ENCODE measurements at places on chromosomes 3 and 15. TPM values are rescaled to one million over a fixed set of nuclear protein-coding genes. Genes with fewer than 3 reads are reported as not detected.

Gene ARPP21
- total RNA-seq: not detected

Gene IL16
- total RNA-seq: 6.1 TPM

Gene AQR
- 29.8 TPM for total RNA-seq

Gene SLC24A5
- total RNA-seq: not detected

Gene CAND2
- 16.9 TPM for total RNA-seq

Gene MYLK
- total RNA-seq: 325 TPM

Gene IQCF5
- not detected for total RNA-seq

Gene MTFMT
- 29.1 TPM for total RNA-seq

Gene SAXO2
- total RNA-seq: 0.44 TPM

Gene ROPN1
- not detected for total RNA-seq

Gene ERC2
- 0.44 TPM for total RNA-seq

Gene ZNF501
- total RNA-seq: 7.6 TPM

Gene TRPC1
- total RNA-seq: 49.5 TPM

Gene BCL2A1
- 6.5 TPM for total RNA-seq

Gene CD200
- total RNA-seq: not detected

Gene CFAP20DC
- total RNA-seq: 6.8 TPM

Gene CILP
- total RNA-seq: 0.29 TPM

Gene DAZL
- total RNA-seq: not detected

Gene ALG1L2
- 0.33 TPM for total RNA-seq

Gene CPLX3
- total RNA-seq: not detected

Gene PYGO1
- 11.2 TPM for total RNA-seq

Gene DIPK2A
- 58.2 TPM for total RNA-seq

Gene RAD51
- 4.1 TPM for total RNA-seq

Gene PARP14
- total RNA-seq: 63.0 TPM

Gene HHLA2
- total RNA-seq: not detected

Gene PLA1A
- total RNA-seq: not detected

Gene GPD1L
- 8.4 TPM for total RNA-seq

Gene TLR9
- under 0.01 TPM for total RNA-seq

Gene PLA2G4E
- under 0.01 TPM for total RNA-seq

Gene ISLR2
- not detected for total RNA-seq

Gene ALDH1A2
- total RNA-seq: 2.3 TPM

Gene KNG1
- total RNA-seq: not detected

Gene MNS1
- total RNA-seq: 3.9 TPM

Gene LRRC34
- total RNA-seq: 7.9 TPM

Gene KBTBD12
- not detected for total RNA-seq

Gene LSMEM2
- not detected for total RNA-seq

Gene RARB
- 15.5 TPM for total RNA-seq

Gene SOX2
- total RNA-seq: not detected

Gene TEX9
- 5.5 TPM for total RNA-seq

Gene RTP3
- total RNA-seq: not detected

Gene ALS2CL
- 0.87 TPM for total RNA-seq

Gene CCDC80
- 386 TPM for total RNA-seq

All from smooth muscle cell of trachea (primary cell).